NCI-H1092 treated with DMSO at 0.1 percent for 48 hours (cell line): ENCODE measurements at places on chromosomes 5 and 9.

DNA sequence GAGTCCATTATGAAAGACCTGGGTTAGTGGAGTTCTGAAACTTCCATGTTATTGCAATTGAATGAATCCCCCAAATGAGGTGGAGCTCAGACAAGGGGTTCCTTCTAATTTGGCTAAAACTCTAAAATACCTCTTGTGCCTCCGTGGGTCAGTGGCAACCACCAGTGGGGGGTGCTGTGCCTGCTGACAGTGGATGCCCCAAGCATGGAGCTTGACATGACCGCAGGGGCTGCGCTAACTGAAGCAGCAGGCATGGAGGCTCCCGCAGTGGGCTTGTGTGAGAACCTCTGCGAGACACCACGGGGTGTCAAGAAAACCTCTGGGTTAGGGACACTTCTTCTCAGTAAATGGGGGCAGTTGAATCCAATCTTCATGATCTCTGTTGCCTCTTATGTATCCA lies 200.5 kb downstream of the DRD1 start:
- DNase-seq = no peak

DNA sequence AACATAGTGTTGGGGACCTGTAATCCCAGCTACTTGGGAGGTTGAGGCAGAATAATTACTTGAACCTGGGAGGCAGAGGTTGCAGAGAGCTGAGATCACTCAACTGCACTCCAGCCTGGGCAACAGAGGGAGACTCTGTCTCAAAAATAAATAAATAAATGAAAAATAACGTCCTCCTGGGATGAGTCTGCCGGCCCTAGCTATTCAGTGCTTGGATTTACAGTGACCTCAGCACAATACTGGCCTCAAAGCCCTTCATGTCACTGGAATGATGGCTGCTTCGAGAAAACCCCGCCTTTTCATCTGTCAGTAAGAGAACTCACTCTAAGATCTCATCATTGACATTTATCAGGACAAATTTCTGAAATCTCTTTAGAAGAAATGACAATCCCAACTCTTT lies 35.5 kb downstream of the SOX30 start:
- DNase-seq = no peak

GRCh38 chr9:126851286-126851880 lies 9.1 kb upstream of the ZBTB34 start:
- DNase-seq = no peak

DNA sequence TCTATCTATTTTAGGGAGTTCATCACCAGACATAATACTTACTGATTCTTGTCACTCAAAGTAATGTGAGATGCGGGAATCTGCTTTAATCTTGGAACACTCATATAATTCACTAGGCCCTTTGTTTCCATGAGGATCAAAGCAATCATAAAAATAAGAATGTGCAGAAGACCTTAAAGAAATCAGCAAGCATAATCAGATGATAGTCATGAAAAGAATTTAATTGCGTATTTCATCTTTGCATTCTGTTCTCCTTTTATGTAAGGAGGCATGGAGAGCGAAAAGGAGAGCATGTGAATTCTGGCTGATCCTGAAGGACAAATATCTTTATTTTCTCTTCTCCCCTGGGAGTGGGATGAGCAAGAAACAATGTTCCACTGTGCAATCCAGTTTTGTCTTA lies 128.0 kb downstream of the RAB3C start:
- DNase-seq = no peak

GRCh38 chr9:127278372-127278771 lies 13.8 kb downstream of the GARNL3 start:
- DNase-seq = no peak

DNA sequence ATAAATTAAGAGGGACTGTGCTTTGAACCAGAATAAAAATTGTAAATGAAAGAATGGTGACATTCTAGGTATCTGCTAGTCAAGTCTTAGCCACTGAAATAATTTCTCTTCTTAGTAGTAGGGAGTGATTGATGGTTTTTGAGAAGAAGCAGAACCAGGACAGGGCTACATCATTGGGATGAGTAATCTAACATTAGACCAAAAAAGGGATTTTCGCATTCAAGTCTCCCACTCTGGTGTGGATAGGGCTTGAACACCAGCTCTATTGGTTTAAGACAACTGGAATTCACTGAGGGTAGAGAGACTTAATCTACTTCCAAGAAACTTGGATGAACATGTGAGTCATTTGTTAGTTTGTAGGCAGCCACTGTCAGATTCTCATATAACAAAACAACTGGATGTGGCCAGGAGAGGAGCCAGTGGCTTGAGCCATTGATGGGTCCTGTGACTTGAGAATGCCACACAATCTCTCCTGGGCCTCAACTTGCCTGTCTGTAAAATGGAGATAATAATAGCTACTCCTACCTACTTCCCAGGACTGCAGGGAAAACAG lies 16.6 kb downstream of the FAT2 start:
- DNase-seq = no peak

- DNase-seq = peak; percentile 60
These were observed 58.5 kb upstream of the PJA2 start for GRCh38 chr5:109468288-109468676.

GRCh38 chr9:18405240-18405639 lies 68.7 kb upstream of the ADAMTSL1 start:
- DNase-seq = no peak

DNA sequence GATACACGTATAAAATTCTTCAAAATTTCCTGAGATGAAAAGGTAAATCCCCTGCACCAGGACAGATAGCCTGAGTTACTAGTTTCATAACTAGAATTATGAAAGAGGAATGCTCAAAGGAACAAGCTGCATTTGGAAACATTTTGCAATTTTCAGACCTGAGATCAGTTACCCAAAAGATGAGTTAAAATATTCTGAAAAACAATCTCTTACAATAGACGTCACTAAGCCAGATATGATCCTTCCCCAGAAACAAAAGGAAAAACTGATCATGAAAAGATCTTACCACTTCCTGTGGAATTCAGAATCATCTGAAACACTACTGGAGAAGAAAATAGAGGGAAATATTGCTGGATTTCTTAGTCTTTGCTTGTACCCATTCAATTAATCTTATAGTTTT lies 204.7 kb downstream of the ARRDC3 start:
- DNase-seq = no peak

- DNase-seq = no peak
These were observed 24.6 kb downstream of the LAMC3 start for GRCh38 chr9:131033269-131034224.

- DNase-seq = no peak
These were observed 23.5 kb downstream of the DAB2IP start for GRCh38 chr9:121674952-121675351.

DNA sequence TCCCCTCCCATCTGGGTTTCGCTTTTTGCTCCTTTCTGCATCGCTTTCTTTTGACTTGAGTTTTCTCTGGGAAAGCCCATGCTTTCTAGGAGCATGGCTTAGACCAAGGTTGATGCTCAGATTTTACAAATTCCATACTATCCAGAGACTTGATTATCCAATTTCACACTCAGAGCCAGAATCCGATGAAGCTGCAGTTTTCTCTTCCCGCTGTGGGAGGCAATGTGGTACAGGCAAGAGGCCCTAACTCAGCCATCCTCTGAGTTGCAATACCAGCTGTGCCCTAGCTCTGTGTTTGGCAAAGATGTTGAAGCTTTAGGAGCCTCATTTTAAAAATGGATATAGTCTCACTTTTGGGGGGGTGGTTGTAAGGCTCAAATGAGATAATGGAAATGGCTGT lies 85.1 kb downstream of the BRINP1 start:
- peak; percentile 29 for DNase-seq

DNA sequence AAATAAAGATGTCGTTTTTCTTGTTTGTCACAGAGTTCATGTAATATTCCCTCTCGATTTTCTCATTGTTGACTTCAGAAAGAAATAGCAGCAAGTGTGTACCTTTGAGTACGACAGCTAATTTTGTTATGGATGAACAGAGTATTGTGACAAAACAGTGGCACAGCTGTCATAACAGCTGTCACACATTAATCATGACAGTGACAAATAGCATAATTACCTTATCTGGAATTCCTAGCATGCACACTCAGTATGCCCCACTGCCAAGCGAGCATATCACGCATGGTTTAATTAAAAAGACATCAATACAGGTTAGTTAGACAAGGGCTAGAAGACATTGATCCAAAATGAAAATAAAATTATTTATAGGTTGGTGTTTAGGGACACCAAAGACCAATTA lies 375.1 kb downstream of the SPATA31D1 start:
- no peak for DNase-seq

GRCh38 chr9:37550781-37551180 lies 25.4 kb downstream of the FBXO10 start:
- no peak for DNase-seq

DNA sequence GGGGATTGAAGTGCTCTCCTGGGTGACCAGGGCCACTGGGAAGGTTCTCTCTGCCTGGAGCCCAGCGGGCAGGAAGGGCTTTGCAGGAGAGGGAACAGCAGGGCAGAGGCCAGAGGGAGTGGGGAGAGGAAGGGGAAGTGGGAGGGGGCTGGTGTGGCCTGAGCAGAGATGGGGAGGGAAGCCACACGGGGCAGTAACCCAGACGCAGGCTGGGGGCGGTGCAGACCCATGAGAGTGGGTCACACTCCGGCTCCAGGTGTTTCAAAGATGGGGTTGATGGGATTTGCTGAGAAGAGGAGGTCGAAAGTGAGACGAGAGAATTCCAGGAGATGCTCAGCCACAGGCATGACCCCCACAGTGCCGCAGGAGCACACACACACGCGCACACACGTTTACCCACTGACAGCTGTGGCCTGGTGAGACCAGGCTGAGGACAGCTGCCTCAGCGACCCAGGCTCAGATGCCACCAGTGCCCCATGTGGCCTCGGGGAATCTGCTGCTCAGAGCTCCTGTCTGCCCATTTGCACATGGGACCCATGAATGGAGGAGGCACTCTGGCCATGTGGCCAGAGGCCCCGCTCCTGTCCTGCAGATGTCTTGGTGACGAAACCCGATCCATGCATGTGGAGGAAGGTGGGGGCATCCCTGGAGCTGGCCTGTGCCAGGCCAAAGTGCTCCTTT lies 32.7 kb upstream of the FCN2 start:
- DNase-seq = no peak

DNA sequence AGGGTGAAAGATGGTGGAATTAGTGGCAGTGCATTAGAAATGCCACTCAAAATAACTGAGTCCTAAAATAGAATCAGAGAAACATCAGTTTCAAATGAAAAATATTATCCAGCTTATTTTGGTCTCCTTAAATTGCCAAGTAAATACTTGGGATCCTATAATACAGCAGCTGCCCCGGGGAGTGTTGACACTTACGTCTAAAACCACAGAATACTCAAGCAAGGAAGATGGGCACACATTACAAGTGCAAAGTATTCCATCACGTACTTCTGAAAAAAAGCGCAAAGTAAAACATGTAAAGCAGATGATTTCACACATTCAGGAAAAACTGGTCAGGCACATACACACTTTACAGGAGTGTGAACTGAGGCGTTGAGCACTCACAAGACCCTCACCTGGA lies 2.4 kb upstream of the ARHGEF37 start:
- no peak for DNase-seq

DNA sequence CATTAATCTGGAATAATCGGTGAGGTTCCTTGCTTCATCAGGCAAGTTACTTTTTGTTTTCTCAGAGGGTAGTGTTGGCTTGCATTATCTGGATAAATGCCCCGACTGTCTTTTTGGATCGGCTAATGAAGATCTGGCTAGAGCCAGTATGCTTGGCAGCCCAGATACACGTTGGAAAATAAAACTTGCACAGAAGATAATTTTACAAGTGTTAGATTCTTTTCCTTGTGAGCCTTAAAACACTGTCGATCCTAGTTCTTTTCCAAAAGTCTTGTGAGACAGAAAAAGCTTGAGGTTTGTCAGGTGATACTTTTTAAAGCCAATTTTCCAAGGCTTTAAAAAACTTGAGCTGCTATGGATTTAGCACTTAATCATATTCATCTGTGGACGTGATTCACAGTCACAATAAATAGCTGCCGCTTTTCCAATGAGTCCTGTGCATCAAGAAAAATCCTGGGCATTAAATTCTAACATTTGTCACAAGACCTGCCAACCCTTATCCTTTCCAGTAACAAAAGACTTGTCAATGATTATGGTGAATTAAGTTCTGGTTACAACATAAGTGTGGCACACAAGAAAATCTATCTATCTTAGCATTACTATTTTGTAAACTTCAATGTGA lies 68.5 kb downstream of the PRLR start:
- no peak for DNase-seq

- DNase-seq = no peak
These were observed 20.0 kb downstream of the OGN start for GRCh38 chr9:92384375-92384774.

DNA sequence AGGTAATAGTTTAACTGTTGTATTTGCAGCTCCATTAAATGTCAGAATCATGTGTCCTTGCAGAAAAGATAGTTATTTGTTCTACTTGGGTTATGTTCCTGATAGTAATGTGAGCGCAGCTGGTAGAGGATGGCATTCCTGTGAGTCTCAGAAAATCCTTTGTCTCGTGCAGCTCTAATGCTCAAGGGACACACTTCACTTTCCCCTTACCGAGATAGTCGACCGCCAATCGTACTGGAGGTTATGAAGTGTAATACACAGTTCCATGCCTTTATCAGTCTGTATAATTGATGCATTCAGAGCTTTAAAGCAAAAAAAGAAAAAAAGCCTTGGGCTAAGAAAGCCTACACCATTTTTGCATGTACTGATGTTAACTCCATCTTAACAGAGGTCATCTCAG lies 60.2 kb upstream of the SRP19 start:
- DNase-seq = peak; percentile 4

DNA sequence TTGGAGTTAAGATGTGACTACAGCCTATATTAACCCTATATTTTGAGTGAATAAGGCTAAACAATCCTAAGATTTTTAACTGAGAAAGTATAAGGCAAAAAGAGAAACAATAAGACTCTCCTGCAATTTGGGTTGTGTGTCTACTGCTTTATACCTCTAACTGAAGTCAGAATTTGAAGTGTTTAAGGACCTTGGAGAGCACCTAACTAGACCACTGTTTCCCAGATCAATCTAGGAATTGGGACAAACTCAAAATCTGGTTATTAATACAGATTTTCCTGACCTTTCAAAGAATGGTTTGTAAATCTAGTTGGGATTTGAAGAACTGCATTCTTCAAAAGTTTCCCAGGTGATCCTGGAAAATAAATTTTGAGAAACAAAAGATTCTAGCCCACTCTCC lies 42.1 kb downstream of the GABRA1 start:
- DNase-seq = no peak

DNA sequence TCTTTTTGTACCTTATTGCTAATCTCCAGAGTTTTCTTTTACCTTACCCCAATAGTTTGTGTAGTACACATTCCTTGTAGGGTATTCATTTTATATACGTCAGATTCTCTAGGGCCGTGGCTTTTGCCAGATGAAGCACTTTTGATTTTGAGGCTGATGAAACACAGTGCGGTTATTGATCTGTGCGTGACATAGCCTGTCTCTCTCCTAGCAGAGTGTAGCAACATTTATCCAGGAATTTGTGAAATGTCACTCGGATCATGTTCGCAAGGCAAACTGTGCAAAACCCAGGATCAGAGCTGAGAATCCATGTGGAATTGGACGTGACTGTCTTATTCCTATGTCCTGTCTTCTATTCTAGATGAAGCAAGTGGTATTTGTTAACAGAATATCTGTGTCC lies 142.0 kb upstream of the SH3GL2 start:
- no peak for DNase-seq

GRCh38 chr5:14326035-14326903 lies 183.1 kb downstream of the TRIO start:
- no peak for DNase-seq
